ENCODE measurements at places on chromosomes 2 and 18. TPM values are rescaled to one million over a fixed set of nuclear protein-coding genes. Genes with fewer than 3 reads are reported as not detected.
A peak's percentile ranks its signal among the peaks of the same experiment; 100 is the strongest.

KATNAL2 gene
- total RNA-seq, result 5.0 TPM

- DNase-seq, result no peak
- H3K4me3 ChIP-seq, result no peak overlapping the region
- no peaks in the 10 kb centered on the region for H3K4me1 ChIP-seq
- no peaks in the 10 kb centered on the region for H3K27me3 ChIP-seq
- no peaks in the 10 kb centered on the region for H3K36me3 ChIP-seq
Measured at GRCh38 chr2:26455670-26456439, 22.1 kb downstream of the OTOF start.

DNA sequence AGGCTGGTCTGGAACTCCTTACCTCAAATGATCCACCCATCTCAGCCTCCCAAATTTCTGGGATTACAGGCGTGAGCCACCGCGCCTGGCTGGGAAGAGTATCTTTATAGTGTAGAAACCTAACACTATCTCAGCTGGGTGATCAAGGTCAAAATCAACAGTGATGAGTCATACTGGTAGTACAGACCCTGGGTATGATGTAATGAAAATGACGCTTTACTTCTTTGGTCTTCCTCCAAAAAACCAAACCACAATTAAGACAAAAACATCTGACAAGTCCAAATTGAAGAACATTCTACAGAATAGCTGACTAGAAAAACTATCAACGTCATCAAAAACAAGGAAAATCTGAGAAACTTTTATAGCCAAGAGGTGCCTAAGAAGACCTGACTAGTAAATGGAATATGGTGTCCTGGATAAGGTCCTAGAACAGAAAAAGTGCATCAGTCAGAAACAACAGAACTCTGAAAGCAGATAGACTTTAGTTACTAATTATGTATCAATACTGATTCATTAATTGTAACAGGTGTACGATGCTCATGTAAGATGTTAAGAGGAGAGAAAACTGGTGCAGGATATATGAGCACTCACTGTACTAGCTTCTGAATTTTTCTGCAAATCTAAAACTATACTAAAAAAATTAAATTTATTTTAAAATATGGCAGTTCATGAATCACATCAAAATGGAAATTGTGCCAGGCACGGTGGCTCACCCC is 25.4 kb downstream of the PDCL3 start:
- H3K27me3 ChIP-seq, result no peaks in the 10 kb centered on the region
- no peaks in the 10 kb centered on the region for H3K4me1 ChIP-seq
- DNase-seq, result no peak
- H3K4me3 ChIP-seq, result no peak overlapping the region

SP100 gene
- total RNA-seq, result 149 TPM

DNA sequence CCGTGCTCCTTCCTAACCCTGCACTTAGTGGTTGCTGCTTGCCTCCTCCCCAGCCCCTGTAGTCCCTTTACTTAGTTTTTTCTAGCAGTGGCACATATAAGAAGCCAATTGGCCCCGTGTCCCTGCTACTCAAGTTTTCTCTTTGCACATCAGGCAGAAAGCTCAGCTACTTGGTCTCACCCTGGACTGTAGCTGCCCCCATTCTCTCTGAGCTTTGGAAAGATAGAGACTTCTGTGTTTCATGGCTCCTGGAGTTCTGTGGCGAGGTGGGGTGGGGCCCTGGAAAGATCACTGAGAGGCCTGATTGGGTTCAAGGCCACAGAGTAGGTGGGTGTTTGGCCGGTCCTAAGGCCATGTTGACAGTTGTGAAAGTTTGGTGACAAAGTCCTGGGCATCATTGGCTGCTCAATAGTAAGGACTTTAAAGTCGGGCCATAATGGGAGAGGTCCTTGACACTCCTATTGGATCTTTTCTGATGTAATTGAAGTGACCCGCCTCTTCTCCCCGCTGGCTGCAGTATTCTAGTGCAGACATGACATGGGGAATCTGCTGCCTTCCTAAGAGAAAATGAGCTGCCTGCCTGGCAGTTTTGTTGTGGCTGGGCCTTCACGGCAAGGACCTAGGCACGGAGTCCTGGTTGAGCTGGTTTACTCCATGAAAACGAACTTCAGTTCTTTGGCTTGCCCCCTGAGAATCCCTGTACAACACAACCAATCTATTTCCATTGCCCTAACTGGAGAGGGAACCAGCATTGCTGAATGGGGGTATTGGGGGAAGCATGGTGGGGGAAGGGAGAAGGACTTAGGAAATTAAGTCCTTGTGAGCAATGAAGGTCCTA is 26.2 kb upstream of the CYP27A1 start:
- H3K36me3 ChIP-seq, result peaks cover 45% of the 10 kb centered on the region
- no peak overlapping the region for H3K4me3 ChIP-seq
- DNase-seq, result no peak
- H3K4me1 ChIP-seq, result no peaks in the 10 kb centered on the region

GRCh38 chr2:176984987-176985386 is 227.6 kb upstream of the HNRNPA3 start:
- H3K4me3 ChIP-seq, result no peak overlapping the region
- H3K4me1 ChIP-seq, result no peaks in the 10 kb centered on the region
- H3K27ac ChIP-seq, result no peak overlapping the region
- DNase-seq, result no peak
- H3K36me3 ChIP-seq, result no peaks in the 10 kb centered on the region

GRCh38 chr18:47254341-47254939 is 3.0 kb upstream of the SKOR2 start:
- no peak overlapping the region for H3K27ac ChIP-seq
- H3K36me3 ChIP-seq, result no peaks in the 10 kb centered on the region
- peak; percentile 79 for DNase-seq
- no peaks in the 10 kb centered on the region for H3K4me1 ChIP-seq

GMPPA gene
- 46.3 TPM for total RNA-seq

DNA sequence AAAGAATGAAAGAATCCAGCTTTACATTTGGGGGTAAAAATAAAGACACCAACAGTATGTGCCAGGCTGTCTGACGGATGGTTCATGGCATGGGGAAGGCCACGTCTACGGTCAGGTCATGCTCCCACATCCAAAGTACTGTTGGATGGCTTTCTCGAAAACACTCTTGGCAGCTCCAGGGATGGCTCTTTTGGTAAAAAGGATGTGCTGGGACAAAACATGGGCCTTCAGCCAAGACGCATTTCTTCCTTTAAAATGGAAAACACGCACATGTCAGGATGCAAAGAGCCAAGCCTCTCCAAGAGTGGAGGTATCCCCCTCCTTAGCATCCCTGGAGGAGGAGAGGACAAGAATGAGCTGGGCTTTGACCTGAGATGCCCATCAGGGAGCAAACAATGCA is 376.5 kb upstream of the KLHL29 start:
- H3K4me3 ChIP-seq, result no peak overlapping the region
- H3K27me3 ChIP-seq, result no peaks in the 10 kb centered on the region
- H3K4me1 ChIP-seq, result no peaks in the 10 kb centered on the region
- DNase-seq, result no peak
- H3K27ac ChIP-seq, result no peak overlapping the region

C1QL2 gene
- not detected for total RNA-seq

GRCh38 chr2:25905126-25905525 is 26.8 kb upstream of the ASXL2 start:
- peak; percentile 76 for DNase-seq
- no peaks in the 10 kb centered on the region for H3K27me3 ChIP-seq
- H3K27ac ChIP-seq, result no peak overlapping the region
- H3K4me3 ChIP-seq, result no peak overlapping the region
- H3K4me1 ChIP-seq, result no peaks in the 10 kb centered on the region
- H3K36me3 ChIP-seq, result no peaks in the 10 kb centered on the region

ST6GAL2 gene
- 0.36 TPM for total RNA-seq

HJURP gene
- total RNA-seq, result 3.5 TPM

LRRC30 gene
- not detected for total RNA-seq

DNA sequence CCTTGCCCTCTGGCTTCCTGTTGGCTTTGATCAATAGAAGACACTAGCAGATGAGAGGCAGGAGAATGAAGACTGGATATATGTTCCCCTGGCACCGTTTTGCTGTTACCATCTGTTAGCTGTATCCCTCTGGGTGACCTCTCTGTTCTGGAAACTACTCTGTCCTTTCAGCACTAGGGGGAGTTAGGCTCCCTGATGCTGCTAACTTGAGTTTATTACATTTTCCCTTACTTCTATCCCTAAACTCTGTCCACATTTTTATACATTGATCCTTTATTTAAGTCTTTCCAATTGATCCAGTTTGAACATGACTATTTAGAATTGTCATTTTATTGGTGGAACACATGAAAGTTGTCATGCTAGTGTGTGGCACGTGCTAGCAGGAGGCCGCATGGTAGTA is 1014.3 kb upstream of the CDH2 start:
- H3K4me1 ChIP-seq, result no peaks in the 10 kb centered on the region
- no peak for DNase-seq
- no peaks in the 10 kb centered on the region for H3K27me3 ChIP-seq
- no peaks in the 10 kb centered on the region for H3K36me3 ChIP-seq
- no peak overlapping the region for H3K27ac ChIP-seq

GRCh38 chr2:62340994-62341484 is 145.1 kb downstream of the B3GNT2 start:
- H3K27ac ChIP-seq, result no peak overlapping the region
- H3K36me3 ChIP-seq, result no peaks in the 10 kb centered on the region
- H3K27me3 ChIP-seq, result no peaks in the 10 kb centered on the region
- DNase-seq, result no peak
- no peaks in the 10 kb centered on the region for H3K4me1 ChIP-seq

GRCh38 chr18:66560094-66560493 is 43.8 kb downstream of the CDH19 start:
- no peak for DNase-seq
- H3K27me3 ChIP-seq, result no peaks in the 10 kb centered on the region
- H3K4me3 ChIP-seq, result no peak overlapping the region

- H3K27ac ChIP-seq, result no peak overlapping the region
- no peak overlapping the region for H3K4me3 ChIP-seq
- H3K36me3 ChIP-seq, result peaks cover 59% of the 10 kb centered on the region
- H3K27me3 ChIP-seq, result no peaks in the 10 kb centered on the region
- no peak for DNase-seq
Measured at GRCh38 chr2:128159437-128159836, 68.4 kb downstream of the UGGT1 start.

SP140 gene
- total RNA-seq, result 0.36 TPM

GRCh38 chr2:239163688-239164334 is 237.0 kb downstream of the HDAC4 start:
- H3K27ac ChIP-seq, result no peak overlapping the region
- H3K4me1 ChIP-seq, result no peaks in the 10 kb centered on the region
- H3K36me3 ChIP-seq, result no peaks in the 10 kb centered on the region
- H3K4me3 ChIP-seq, result no peak overlapping the region
- peak; percentile 3 for DNase-seq

LDLRAD4 gene
- 0.88 TPM for total RNA-seq
